DMS153 (cell line): ENCODE measurements at places on chromosomes 1 and 21.
A peak's percentile ranks its signal among the peaks of the same experiment; 100 is the strongest.

GRCh38 chr21:42461881-42462877, 33.8 kb downstream of the RSPH1 start:
- DNase-seq = peak; percentile 97

- peak; percentile 72 for DNase-seq
Measured at GRCh38 chr1:54606096-54606989, 17.0 kb downstream of the FAM151A start.

GRCh38 chr1:104593413-104594187, 843.9 kb downstream of the AMY1C start:
- no peak for DNase-seq

GRCh38 chr1:177346790-177347359, 176.1 kb downstream of the BRINP2 start:
- no peak for DNase-seq

GRCh38 chr1:41488040-41488951, 3.8 kb upstream of the EDN2 start:
- DNase-seq = peak; percentile 33

- DNase-seq = no peak
Measured at GRCh38 chr1:26991310-26992116, 2.0 kb upstream of the TRNP1 start.

- DNase-seq = no peak
Measured at GRCh38 chr1:156118177-156118868, 3.8 kb downstream of the LMNA start.

- DNase-seq = no peak
Measured at GRCh38 chr1:111204983-111205713, 4.7 kb upstream of the DENND2D start.

DNA sequence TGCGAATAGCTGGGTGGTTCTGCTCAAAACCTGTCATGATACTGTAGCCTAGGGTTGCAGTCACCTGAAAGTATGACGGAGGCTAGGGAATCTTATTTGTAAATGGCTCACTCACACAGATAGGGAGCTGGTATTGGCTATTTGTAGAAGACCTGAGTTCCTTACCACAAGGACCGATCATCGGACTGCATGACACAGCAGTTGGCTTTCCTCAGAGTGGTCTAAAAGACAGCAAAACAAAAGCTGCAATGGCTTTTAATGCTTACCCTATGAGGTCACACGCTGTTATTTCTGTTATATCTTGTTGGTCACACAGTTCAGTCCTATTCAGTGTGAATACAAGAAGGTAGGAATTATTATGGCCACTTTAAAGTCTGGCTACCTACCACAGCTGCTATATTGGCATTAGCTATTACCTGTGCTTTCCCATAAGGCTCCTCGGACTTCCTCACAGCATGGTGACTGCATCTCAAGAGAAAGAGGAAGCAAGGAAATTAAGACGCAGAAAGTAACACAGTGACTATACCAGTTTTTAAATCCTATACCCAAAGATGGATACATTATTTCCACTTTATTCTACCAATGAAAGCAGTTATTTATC, 68.4 kb upstream of the LRRC7 start:
- no peak for DNase-seq

DNA sequence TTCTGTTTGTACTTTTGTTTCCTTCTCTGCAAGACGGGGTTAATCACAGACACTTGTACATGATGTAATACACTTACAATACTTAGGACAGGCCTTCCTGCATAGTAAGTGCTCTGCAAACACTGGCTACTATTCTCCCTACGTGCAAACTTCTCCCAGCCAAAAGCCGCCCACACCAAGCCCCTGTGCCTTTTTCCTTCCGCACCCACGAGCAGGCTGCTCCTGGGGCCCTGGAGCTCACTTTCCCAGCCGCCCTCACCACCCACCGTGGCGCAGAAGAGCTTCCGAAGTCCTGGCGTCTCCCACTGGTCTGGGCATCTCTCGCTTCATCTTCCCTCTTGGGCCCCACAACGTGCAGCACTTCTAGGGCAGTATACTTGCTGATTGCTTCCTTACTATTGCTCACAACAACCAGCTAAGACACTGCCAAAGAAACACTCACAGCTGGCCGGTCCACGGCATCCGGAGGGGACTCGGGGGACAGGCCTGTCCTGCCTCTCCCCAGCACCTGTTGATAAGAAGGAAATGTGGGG, 22.5 kb upstream of the GPR157 start:
- DNase-seq = no peak

DNA sequence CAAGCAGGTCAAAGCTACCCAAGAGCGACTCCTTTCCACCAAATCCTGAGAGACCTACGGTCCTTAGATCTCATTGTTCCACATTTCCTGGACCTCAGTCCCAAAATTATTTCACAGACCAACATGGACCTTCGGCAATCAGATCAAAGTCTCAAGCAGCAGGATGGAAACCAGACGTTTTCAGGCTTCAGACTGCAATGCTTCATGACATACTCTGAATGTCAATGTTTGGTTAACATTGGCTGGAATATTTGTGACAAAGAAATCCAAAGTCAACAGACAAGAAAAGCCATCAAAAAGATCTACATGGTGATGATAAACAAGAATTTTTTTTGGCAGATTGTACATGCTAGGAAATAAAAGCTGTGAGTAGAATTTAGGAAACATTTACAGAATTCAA, 1057.3 kb downstream of the ADGRL2 start:
- no peak for DNase-seq

DNA sequence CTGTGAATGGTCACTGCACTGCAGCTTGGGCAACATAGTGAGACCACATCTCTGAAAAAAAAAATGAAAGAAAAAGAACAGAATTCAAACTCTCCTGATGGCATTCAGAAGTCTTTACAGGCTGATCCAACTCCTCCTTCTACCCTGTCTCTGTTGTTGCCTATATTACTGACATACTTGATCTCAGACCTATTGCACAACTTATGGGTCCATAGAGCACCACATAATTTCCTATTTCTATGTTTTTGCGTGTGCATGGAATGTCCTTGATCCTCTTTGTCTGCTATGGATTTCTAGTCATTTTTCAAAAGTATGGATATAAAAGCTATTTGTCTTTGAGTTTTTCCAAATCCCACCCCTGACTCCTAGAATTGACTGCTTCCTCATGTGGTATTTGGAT, 22.4 kb upstream of the CYP2J2 start:
- no peak for DNase-seq
